ENCODE measurements at places on chromosomes 12 and 14.

GRCh38 chr12:63021116-63021515, 86.2 kb upstream of the PPM1H start:
- no peak for DNase-seq

DNA sequence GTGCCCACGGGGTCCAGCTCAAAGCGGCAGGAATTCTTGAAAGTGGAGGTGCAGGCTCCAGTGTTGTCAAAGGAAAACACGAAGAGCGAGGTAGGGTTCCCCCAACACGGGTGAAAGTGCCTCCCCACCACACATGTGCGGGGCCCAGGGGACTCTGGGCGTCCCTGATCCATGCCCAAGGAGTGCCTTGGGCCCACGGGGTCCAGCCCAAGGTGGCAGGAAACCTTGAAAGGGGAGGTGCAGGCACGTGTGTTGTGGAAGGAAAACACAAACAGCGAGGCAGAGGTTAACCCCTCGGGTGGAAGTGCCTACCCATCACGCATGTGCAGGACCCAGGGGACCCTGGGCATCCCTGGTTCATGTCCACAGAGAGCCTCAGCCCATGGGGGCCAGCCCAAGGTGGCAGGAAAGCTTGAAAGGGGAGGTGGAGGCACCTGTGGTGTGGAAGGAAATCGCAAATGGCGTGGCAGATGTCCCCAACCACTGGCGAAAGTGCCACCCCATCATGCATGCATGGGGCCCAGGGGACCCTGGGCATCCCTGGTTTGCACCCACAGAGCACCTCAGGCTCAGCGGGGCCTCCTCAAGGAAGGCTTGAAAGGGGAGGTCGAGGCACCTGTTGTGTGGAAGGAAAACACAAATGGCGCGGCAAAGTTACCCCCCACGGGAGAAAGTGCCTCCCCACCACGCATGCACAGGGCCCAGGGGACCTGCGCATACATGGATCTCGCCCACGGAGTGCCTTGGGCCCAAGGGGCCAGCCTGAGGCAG, 584.6 kb downstream of the ALG10 start:
- DNase-seq: no peak

- DNase-seq: no peak
Observed at GRCh38 chr14:94153750-94154342, 20.3 kb upstream of the PPP4R4 start.

- DNase-seq: no peak
Observed at GRCh38 chr14:68306934-68307789, 485.7 kb downstream of the ZFP36L1 start.
